Activated T-cell treated with anti-CD3 and anti-CD28 coated beads for 24 hours (primary cell): ENCODE measurements at places on chromosomes 3 and 15.

- peak; percentile 20 for DNase-seq
These were observed 155.6 kb upstream of the STT3B start for GRCh38 chr3:31377045-31377642.

DNA sequence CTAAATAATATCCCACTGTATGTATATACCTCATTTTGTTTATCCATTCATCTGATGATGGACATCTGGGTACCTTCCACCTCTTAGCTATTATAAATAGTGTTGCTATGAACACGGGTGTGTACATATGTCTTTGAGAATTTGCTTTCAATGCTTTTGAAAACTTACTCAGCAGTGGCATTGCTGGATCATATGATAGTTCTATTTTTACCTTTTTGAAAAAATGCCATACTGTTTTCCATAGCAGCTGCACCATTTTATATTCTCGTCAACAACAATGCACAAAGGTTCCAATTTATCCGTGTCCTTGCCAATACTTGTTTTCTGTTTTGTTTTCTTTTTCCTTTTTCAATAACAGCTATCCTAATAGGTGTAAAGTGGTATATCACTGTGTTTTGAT is 77.1 kb downstream of the PEAK1 start:
- DNase-seq: no peak

GRCh38 chr3:126358038-126358815 is 1.0 kb upstream of the KLF15 start:
- no peak for DNase-seq

DNA sequence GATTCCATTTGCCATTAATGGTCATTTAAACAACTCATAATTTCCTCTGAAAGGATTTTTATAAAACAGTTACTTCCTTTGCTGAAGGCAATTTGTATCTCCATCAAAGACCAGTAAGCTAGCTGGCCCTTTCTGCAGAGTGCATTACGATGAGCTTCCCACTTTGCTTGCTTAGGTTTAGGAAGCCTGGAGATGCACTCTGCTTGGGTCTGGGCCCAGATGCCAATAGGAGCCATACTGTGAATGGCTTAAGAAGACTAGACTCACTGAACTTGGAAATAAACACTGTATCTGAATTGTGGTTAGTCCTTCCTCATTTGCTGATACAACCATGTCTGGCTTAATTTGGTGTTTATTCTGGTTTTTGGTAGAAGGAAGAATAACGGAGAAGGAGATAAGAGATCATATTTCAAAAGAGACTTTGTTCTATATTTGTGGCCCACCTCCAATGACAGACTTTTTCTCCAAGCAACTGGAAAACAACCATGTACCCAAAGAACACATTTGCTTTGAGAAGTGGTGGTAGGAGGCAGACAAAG is 38.1 kb downstream of the OXNAD1 start:
- no peak for DNase-seq

DNA sequence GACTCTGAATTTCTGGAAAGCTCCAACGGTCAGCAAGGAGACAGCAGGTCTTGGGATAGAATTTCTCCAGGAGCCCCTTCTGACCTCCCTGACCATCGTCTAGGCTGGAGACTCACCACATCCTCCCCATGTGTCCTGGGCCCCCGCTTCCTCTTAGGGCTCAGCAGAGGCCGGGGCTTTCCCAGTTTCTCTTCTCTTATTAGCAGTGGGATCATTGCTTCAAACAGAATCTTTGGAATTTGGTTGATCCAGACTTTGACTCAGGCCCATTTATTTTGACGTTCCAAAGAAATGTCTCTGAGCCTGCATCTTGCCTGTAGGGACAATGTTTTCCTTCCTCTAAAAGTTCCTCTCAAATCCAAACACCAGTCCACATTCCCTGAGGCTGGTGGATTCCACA is 38.4 kb upstream of the SLC6A6 start:
- DNase-seq: no peak

- DNase-seq: no peak
These were observed 55.2 kb upstream of the KCNH8 start for GRCh38 chr3:19093084-19093483.

GRCh38 chr3:84989102-84989501 is 30.3 kb downstream of the CADM2 start:
- DNase-seq: no peak

- no peak for DNase-seq
These were observed 9.1 kb upstream of the ARHGEF3 start for GRCh38 chr3:56810577-56811545.

DNA sequence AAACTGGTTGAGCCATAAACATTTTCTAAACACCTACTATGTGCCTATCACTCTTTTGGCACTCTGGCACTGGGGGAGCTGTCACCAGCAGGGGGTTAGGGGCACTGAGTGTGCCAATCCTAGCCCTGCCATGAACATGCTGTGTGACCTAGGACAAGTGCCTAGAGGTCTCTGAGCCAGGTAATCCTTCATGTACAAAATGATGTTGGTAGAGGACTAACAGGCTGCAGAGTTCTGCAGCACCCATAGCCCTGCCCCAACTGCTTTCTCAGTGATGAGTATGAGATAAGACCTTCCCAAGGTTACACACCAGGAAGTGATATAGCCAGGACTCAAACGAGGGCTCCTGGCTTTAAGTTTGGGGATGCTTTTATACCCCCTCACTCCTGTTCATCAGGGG is 84.9 kb upstream of the SEC13 start:
- no peak for DNase-seq

GRCh38 chr3:73653877-73654276 is 29.1 kb upstream of the PDZRN3 start:
- no peak for DNase-seq

GRCh38 chr3:48931944-48932580 is 13.4 kb downstream of the ARIH2 start:
- DNase-seq: no peak

GRCh38 chr3:137766876-137767537 is 2.9 kb downstream of the SOX14 start:
- DNase-seq: no peak

- DNase-seq: no peak
These were observed 16.1 kb upstream of the GHSR start for GRCh38 chr3:172464306-172464705.

- DNase-seq: no peak
These were observed 18.9 kb upstream of the FEM1B start for GRCh38 chr15:68258692-68259091.

DNA sequence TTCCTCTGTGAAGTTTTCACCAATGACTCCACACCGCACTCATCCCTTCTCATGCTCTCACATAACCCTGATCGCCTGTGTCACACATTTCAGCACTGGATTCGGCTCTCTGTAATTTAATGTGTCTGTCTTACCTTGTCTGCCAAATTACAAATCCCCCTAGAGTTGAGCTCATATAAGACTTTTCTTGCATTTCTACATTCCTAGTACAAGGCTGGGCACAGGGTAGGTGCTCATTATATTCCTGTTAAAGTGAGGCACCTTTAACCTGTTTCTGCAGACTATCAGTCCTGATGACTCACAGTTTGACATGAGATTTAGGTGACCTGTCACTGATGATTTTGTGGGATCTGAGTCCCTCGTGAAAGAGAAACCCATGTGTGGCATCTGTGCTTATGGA is 22.6 kb downstream of the TGM5 start:
- no peak for DNase-seq

GRCh38 chr3:186241910-186242821 is 119.9 kb downstream of the DGKG start:
- DNase-seq: peak; percentile 50

- DNase-seq: no peak
These were observed 40.2 kb upstream of the SLC6A11 start for GRCh38 chr3:10775828-10776227.

DNA sequence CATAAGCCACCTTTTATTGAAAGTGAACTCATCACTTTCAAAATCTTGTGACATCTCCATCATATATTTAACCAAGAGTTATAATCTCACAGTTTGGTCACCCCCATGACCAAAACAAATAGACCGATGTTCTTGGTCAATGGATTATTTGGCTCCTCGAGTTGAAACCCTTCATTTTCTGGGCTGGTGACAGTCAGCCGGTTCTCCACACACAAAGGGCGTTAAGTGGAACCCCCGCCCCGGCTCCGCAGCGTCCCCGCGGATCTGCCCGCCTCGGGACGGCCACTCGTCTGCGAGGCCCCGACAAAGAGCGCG is 772 bp downstream of the TSPAN3 start:
- no peak for DNase-seq

GRCh38 chr3:130894986-130895280 is 1.0 kb downstream of the ATP2C1 start:
- DNase-seq: no peak

GRCh38 chr15:36632226-36632625 is 52.8 kb downstream of the CDIN1 start:
- no peak for DNase-seq

GRCh38 chr15:101810456-101810855 is 1.5 kb upstream of the OR4F15 start:
- DNase-seq: no peak

DNA sequence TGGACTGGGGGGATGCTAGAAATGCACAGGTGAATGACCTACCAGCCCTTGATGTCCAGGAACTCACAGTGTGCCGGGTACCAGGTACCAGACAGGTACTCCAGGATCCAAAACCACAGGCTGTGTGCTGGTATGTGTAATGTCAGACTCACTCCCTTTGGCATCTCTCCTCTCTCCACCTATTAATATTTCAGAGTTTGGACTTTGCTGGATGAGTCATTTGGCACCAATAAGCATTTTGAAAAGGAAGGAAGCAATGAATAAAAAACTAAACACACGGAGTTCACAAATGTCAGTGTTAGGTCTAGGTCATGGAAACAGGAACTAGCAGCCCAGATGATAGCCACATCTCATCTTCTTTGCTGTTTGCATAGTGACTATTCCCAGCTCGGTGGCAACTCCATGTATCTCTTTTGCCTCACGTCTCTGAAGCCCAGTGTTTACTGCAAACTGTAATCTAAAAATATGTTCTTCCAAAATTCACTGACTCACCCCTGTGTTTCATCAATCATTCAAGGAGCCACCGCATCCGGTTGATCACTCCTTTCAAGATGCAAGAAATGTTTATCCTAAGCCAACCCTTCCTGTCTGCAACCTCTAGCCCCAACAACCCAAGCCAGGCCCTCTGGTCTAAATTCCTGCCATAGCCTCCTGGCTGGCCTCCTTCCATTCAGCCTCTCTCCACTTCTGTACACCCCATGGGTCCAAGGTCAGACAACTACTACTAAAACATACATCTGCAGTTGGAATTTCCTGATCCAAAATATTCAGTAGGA is 8.4 kb downstream of the ITGB5 start:
- DNase-seq: no peak

- DNase-seq: no peak
These were observed 587.8 kb downstream of the RBMS3 start for GRCh38 chr3:29868543-29869101.

- DNase-seq: no peak
These were observed 16.0 kb upstream of the CCR2 start for GRCh38 chr3:46337911-46338310.

DNA sequence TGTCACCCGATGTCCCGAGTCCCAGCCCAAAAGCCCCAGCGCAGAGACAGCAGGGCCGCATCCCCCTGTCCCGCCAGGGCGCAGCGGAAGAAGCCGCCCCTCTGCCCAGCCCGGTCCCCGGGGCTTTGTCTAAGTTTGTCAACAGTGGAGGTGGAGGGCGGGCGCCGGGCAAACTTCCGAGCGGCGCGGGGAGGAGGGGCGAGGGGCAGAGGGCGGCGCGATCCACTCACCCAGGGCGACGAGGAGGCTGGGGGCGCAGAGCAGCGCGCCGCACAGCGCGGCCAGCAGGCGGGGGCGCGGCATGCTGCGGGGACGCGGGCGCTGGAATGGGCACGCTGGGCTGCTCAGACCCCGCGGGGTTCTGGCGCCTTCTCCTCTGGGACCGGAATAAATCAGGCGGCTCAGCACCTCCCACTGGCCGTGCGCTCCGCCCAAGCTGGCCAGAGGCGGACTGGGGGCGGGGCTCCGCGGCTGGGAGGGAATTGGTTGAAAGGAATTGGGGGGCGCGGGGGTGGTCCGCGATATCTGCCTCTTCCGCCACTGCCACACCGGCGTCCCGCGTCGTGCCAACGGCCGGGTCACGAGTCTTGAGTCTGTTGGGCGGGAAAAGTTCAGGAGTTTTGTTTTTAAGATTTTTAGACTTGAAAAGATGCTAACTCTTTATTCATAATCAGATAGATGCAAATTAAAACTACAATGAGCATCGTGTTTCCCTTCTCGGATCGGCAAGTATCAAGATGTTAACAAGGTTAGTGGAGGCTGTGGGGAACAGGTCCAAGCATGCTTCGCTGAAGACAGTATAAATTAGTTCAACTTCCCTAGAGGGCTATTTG is at the start of gene MFGE8:
Gene MFGE8, minus strand, starts transcription at position 363 of the 833 bp plus-strand sequence. Its CDS starts 60 bp downstream, at position 303.
- peak; percentile 50 for DNase-seq

- DNase-seq: no peak
These were observed 72.7 kb upstream of the SNRK start for GRCh38 chr3:43213631-43214030.

- no peak for DNase-seq
These were observed 36.9 kb upstream of the TRIM59 start for GRCh38 chr3:160486459-160486869.

DNA sequence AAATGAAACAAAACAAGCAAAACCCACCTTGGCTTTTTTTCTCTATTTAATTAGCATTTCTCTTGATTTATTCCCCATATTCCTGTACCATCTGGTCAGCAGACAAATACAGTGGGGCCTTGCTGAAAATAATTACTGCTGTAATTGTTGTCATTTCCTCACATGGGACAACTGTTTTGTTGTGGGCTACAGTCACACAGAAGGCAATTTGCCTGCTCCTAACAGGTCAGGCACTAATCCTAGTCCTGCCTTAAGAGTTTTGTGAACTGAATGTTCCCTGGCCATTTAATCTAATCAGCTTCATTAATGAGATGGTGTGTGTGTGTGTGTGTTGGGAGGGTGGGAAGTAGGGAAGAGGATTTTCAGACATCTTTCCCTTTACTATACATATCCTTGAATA is 11.6 kb downstream of the TRPC1 start:
- no peak for DNase-seq
